Psoas muscle (tissue), 8 donors: ENCODE measurements at places on chromosomes 7 and 10. TPM values are rescaled to one million over a fixed set of nuclear protein-coding genes. Genes with fewer than 3 reads are reported as not detected.
A peak's percentile ranks its signal among the peaks of the same experiment; 100 is the strongest.

GRCh38 chr10:89203237-89203636 is 3.9 kb downstream of the CH25H start:
- DNase-seq, result no peak

DNA sequence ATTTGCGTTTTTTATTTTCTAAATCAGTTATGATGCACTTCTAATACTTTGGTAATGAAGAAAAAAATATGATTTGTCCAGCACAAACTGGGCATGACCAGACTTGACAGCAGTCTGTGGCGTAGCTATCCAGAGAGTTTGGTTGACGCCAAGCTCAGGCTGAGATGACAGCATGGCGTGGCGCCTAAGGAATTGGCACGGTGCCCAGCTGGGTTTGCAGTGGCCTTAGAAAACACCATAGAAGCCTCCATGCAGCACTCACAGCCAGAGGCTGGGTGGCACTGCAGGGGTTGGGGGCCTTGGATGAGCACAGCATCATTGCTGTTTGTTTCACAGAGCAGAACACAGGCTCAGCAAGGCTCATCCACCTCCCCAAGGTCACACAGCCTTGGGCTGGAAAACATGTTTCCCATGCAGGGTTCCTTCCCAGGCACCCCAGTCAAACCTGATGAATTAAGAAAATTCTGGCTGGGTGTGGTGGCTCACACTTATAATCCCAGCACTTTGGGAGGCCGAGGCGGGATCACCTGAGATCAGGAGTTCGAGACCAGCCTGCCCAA is 88.9 kb downstream of the GTF2IRD1 start:
- DNase-seq, result peak; percentile 71

GRCh38 chr10:23439961-23440889 is 1.4 kb downstream of the OTUD1 start:
- peak; percentile 38 for DNase-seq

- no peak for DNase-seq
These were observed 77.7 kb upstream of the GPR37 start for GRCh38 chr7:124843336-124843735.

GRCh38 chr7:389911-390601 is 100.1 kb downstream of the FOXL3 start:
- DNase-seq, result peak; percentile 37

- DNase-seq, result no peak
These were observed 10.5 kb upstream of the GIMAP8 start for GRCh38 chr7:150439967-150440366.

GRCh38 chr7:134443396-134444070 is 15.4 kb downstream of the AKR1B1 start:
- DNase-seq, result no peak

DNA sequence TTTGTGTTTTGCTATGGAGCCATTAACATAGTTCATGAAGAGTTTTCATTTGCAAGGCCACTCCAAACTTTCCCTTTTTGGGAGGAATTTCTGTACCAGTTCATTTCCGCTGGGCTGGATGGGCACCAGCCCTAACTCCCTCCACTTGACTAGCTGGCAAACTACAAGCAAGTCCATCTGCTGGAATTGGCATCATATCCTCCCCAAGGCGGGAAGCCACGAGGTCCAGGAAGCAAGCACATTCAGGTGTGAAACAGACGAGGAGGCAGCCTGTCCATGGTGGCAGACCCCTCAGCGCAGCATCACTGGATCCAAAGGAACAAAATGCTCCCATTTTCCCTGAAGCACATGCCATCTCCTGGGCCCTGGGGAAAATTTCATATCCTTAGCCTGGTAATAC is 125.8 kb downstream of the ABLIM1 start:
- DNase-seq, result no peak

- no peak for DNase-seq
These were observed 113.4 kb downstream of the PLXDC2 start for GRCh38 chr10:19929506-19930140.

- DNase-seq, result no peak
These were observed 1086.8 kb downstream of the KCNMA1 start for GRCh38 chr10:76550806-76551205.

GRCh38 chr7:79730971-79731370 is 277.5 kb upstream of the MAGI2 start:
- no peak for DNase-seq

GRCh38 chr7:90955641-90956207 is 308.5 kb upstream of the FZD1 start:
- no peak for DNase-seq

DNA sequence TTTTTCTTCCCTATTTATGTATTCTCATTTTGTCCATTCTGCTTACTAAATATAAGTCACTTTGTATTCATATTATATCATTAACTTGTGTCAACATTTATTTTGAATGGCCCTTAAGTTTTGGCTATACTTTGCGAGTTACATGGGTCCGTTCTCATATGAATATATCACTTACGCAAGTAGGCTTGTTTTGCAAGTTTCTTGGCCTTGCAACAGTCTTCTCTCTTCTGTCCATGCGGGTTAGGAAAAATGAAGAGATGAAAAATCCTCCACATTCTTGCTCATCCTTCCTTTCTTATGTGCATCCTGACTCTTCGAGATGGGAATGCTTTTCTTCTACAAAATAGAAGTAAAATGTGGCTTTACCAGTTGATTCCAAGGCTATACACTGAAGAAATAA is 82.8 kb downstream of the GPR158 start:
- no peak for DNase-seq

DNA sequence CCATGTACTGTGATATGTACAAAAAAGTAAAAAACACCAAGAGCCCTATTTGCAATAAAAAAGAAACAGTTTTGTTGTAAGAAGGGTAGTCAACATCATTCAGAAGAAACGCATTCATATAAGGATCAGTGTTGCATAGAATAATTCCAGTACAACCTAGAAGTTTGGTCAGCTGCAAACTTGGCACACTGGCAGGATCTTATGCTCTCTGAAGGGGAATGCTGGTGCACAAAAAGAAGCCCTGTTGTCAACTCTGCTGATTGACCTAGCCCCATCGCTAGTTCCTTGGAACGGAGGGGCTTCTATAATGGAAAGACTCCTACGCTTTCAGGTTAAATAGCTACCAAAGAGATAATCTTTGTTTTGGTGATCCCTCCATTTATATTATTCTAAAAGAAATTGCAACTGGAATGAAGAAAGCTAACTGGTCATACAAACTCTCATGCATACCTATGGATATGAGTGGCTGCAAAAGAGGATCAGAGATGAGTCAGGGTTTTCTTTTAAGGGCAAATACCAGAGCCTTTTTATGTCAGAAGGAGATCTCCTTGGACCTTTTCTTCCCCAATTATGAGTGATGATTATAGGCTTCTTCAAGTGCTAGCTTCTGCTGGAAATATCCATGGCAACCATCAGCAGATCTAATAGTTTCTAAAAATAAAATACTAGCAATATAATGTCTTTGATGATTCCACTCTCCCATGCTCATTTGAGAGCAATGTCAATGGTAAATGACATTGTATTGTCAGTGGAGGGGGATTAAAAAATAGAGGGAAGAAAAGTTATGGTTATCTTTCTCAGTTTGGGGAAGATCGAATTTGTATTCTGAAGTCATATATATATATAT is 312.4 kb upstream of the CACNA2D1 start:
- DNase-seq, result no peak

- DNase-seq, result no peak
These were observed 19.6 kb downstream of the PLCE1 start for GRCh38 chr10:94013331-94013760.

GRCh38 chr7:2537981-2538851 is 17.1 kb downstream of the BRAT1 start:
- DNase-seq, result peak; percentile 47

- DNase-seq, result peak; percentile 34
These were observed 29.4 kb upstream of the CACNA2D1 start for GRCh38 chr7:82472966-82473365.

GRCh38 chr7:37918526-37918925 is 1.9 kb upstream of the SFRP4 start:
- DNase-seq, result no peak

- DNase-seq, result no peak
These were observed 31.2 kb downstream of the TRRAP start for GRCh38 chr7:98909487-98909886.

GRCh38 chr7:128361411-128362379 is at the start of gene PRRT4:
Gene PRRT4 (minus strand): TSS chr7:128361690.
- DNase-seq, result peak; percentile 77

GRCh38 chr7:45627691-45628456 is 53.7 kb downstream of the ADCY1 start:
- no peak for DNase-seq

- no peak for DNase-seq
These were observed 3.1 kb downstream of the JCAD start for GRCh38 chr10:30056281-30056680.

GRCh38 chr10:124532106-124532641 is 70.6 kb downstream of the LHPP start:
- peak; percentile 5 for DNase-seq

DNA sequence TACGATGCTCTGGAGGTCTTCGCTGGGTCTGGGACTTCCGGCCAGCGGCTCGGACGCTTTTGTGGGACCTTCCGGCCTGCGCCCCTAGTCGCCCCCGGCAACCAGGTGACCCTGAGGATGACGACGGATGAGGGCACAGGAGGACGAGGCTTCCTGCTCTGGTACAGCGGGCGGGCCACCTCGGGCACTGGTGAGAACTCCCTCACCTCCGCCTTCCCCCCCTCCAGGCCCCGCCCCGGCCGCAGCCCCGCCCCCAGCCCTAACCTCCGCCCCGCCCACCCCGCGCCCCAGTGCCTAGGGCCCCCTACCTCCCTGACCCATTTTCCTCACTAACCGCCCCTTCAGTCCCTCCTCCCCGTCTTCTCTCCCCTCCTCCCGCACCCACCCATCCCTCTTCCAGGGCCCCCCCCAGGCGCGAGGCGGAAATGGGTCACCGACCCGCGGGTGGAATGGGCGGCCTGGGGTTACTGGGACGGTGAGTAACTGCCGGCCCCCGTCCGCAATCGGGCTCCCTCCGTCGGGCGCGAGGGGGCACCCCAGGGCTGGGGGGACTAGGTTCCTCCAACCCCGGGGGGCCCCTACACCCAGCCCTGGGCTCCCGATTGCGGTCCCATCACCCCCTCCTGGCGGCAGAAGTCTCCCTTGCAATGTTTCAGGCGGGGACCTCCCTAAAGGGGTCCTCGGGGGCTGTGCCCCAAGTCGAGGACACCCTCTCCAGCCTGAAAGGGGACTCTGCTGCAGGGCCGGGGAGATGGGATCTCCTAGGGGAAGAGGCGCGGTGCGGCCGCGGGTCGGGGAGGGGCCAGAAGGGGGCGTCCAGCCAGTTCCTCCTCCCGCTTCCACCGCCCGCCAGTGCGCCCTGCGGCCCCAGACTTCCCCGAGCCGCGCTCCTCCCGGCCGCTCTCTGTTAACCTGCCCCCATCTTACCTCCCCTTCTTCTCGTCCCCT is 2.1 kb downstream of the PCOLCE start:
- peak; percentile 86 for DNase-seq

Gene PLEKHA8
- 1.3 TPM for polyA plus RNA-seq

Gene LRGUK
- polyA plus RNA-seq, result 0.13 TPM

Gene MDFIC
- 7.1 TPM for polyA plus RNA-seq

Gene KCP
- 0.12 TPM for polyA plus RNA-seq

Gene COMTD1
- polyA plus RNA-seq, result 54.7 TPM

Gene CRHR2
- polyA plus RNA-seq, result 0.34 TPM

Gene ZNF727
- polyA plus RNA-seq, result not detected

Gene PIP
- polyA plus RNA-seq, result not detected

Gene AKR1C8
- not detected for polyA plus RNA-seq

Gene VAX1
- not detected for polyA plus RNA-seq

Gene MMD2
- polyA plus RNA-seq, result not detected
